ENCODE measurements at places on chromosomes 16 and 17. TPM values are rescaled to one million over a fixed set of nuclear protein-coding genes. Genes with fewer than 3 reads are reported as not detected.

DNA sequence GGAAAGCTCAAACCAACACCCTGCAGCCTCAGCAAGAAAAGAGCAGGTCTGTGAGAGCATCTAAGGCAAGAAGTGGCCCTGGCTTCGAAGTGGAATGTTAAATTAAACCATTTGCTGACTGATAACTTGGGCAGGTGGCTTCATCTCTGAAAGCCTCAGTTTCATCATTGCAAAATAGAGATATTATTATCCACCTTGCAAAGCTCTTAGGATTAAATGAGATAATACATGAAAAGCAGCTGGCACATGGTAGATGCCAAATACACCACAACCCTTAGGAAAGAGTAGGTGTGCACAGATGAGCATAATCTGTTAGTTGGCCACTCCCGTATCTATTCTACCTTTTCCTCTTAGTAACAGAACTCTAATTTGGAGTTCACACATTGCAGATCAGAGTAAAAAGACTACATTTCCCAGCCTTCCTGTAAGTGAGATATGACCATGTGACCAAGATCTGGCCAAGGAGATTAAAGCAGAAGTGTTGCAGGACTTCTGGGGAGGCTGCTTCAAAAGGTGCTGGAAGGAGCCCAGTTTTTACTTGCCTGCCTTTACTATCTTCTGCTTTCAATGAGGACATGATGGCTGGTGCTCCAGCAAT, 288.7 kb downstream of the SOX9 start:
- H3K27me3 ChIP-seq = no peaks in the 10 kb centered on the region
- H3K27ac ChIP-seq = peak overlapping the region; percentile 98
- H3K4me1 ChIP-seq = peaks cover 56% of the 10 kb centered on the region
- peaks cover 10% of the 10 kb centered on the region for H3K36me3 ChIP-seq
- no peak for DNase-seq

GLIS2 gene
- 24.0 TPM for total RNA-seq

EME1 gene
- total RNA-seq = 2.8 TPM

DNA sequence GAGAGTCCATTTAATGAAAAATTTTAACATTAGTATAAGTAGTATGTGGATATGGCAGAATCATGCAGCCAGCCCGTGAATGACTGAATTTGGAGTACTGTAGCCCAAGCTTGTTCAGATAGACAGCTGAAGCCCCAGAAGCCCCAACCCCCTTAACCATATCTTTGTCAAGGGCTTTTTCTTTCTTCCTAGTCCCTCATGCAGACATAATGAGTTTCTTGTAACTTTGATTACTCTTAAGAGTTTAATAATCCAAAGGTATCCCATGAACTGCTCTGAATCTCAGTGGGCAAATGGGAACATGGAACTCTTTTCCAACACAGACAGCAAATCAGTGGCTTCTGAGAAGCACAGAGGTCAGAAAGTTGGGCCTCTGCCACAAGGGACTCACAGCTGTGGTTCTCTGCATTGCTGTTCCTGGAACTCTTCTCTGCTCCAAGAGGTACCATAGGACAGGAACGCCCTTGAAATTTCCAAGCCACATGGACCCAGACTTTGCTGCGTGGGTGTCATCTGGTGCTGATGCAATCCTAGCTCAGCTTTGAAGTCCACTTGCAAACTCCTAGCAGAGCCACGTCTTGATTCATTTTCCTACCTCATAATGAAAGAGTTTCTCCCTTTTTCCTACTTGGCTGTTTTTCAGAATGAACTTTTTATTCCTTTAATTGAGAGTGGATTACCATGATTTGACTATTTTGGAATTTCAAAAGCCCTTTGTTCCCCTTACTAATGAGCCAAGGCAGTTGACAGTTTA, 18.1 kb downstream of the LYRM1 start:
- peaks cover 16% of the 10 kb centered on the region for H3K4me1 ChIP-seq
- H3K27ac ChIP-seq = peak overlapping the region; percentile 47
- DNase-seq = peak; percentile 41
- H3K36me3 ChIP-seq = peaks cover 19% of the 10 kb centered on the region
- no peak overlapping the region for H3K4me3 ChIP-seq

KRT9 gene
- total RNA-seq = not detected

HSF4 gene
- 3.3 TPM for total RNA-seq

DNA sequence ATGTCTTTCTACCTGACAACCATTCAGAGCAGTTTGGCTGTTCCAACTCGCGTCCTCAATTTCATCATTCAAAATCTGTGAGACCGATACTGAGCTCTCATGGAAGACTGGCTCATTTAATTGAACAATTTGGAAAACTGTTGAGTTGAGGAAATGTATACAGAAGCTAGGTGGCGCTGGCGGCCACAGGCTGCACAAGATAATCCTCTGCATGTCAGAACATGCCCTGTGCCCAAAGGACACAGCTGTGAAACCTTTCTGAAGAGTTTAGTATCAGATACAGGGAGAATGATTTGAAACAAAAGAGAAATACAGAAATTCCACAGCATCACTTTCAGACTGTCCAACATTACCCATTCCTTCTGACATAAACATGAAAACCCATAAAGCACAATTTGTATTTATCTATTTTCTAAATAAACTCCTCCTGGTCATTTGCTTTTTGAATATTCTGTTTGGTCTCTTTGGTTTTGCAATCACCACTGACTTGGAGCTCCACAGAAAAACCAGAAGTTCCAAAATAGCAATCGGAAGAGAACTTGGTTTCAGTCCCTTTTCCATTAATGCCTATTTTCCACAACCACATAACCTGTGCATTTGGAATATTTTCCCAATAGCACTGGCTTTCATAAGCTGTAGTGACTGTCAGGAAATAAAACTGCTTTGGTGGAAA, 192.8 kb downstream of the MAP2K6 start:
- H3K27ac ChIP-seq = peak overlapping the region; percentile 97
- H3K4me3 ChIP-seq = peak overlapping the region; percentile 2
- peaks cover 12% of the 10 kb centered on the region for H3K36me3 ChIP-seq
- DNase-seq = peak; percentile 72

DNA sequence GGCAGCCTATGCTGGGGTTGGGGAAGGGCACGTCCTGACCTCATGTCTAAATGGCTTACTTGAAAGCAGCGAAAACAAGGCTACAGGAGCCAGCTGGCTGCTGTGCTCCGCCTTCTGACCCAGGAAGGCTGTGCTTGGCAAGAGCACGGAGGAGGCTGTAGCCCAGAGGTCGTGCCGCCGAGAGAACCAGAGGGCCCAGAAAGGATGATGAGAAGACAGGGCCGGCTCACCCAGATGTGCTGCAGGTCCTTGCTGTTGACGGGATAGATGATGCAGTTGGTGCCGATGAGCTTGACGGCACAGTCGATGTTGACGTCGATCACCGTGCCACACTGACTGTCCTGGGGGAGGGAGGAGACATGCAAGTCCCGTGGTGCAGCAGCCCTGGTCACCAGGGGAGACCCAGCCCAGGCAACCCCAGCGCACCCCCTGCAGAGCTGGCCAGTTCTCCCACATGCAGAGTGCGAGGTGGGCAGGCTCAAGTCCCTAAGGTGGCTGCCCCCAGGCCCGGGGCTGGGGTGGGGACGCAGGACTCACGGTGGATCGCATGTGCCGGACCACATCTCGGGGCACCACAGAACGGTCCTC, 20.7 kb downstream of the SPHK1 start:
- no peaks in the 10 kb centered on the region for H3K4me1 ChIP-seq
- no peaks in the 10 kb centered on the region for H3K27me3 ChIP-seq
- no peak overlapping the region for H3K4me3 ChIP-seq
- H3K27ac ChIP-seq = no peak overlapping the region
- peaks cover 26% of the 10 kb centered on the region for H3K36me3 ChIP-seq

GRCh38 chr17:29102046-29102445, 59.1 kb downstream of the PIPOX start:
- DNase-seq = no peak
- no peak overlapping the region for H3K4me3 ChIP-seq
- H3K36me3 ChIP-seq = peaks cover 12% of the 10 kb centered on the region
- H3K27me3 ChIP-seq = no peaks in the 10 kb centered on the region
- H3K4me1 ChIP-seq = peaks cover 10% of the 10 kb centered on the region
- H3K27ac ChIP-seq = no peak overlapping the region

- no peak for DNase-seq
- peaks cover 78% of the 10 kb centered on the region for H3K4me1 ChIP-seq
- peak overlapping the region; percentile 83 for H3K4me3 ChIP-seq
- peaks cover 25% of the 10 kb centered on the region for H3K36me3 ChIP-seq
- peaks cover 26% of the 10 kb centered on the region for H3K27me3 ChIP-seq
Measured at GRCh38 chr17:49003557-49004511, 6.6 kb downstream of the IGF2BP1 start.
